Aorta (tissue), 5 donors: ENCODE measurements at places on chromosomes 6 and 20. TPM values are rescaled to one million over a fixed set of nuclear protein-coding genes. Genes with fewer than 3 reads are reported as not detected.

Gene CCN2
- total RNA-seq = 588 TPM

Gene CAP2
- total RNA-seq = 28.4 TPM

GRCh38 chr20:49948809-49949507 is 12.8 kb downstream of the RNF114 start:
- peaks cover 3% of the 10 kb centered on the region for H3K36me3 ChIP-seq
- H3K27ac ChIP-seq = no peak overlapping the region
- no peaks in the 10 kb centered on the region for H3K4me1 ChIP-seq

Gene OTOR
- total RNA-seq = not detected

Gene SLC22A16
- 0.69 TPM for total RNA-seq

GRCh38 chr6:143146186-143146851 is 85.6 kb downstream of the AIG1 start:
- H3K36me3 ChIP-seq = no peaks in the 10 kb centered on the region
- H3K27me3 ChIP-seq = no peaks in the 10 kb centered on the region
- no peak overlapping the region for H3K4me3 ChIP-seq
- H3K27ac ChIP-seq = no peak overlapping the region
- DNase-seq = no peak
- no peaks in the 10 kb centered on the region for H3K4me1 ChIP-seq

DNA sequence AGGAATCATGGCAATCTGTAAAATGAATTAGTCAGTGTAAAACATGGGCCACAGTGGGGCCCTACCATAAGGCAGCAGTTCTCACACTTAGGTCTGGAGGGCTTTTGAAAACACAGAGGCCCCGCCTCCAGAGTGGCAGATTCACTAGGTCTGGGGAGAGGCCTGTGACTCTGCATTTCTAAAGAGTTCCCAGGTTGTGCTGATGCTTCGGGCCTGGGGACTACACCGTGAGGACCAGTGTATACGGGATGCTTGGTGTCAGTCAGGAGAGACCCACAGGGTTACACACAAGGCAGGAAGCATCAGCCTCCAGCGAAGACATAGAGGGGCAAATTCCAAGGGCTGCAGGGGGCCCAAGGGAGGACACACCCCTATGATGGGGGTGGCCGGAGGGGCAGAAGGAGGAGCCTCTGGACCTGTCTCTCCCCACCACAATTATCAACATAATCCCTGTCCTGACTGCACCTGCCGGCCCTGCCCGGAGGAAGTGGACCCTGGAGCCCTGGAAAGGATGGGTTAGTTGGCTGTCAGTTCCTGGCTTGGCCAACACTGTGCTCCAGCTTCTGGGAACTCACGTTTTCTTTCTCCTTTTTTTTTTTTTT is 46.7 kb downstream of the FGD2 start:
- no peak for DNase-seq
- no peaks in the 10 kb centered on the region for H3K36me3 ChIP-seq
- no peaks in the 10 kb centered on the region for H3K27me3 ChIP-seq

Gene CALHM4
- not detected for total RNA-seq

Gene BRPF3
- total RNA-seq = 32.9 TPM

DNA sequence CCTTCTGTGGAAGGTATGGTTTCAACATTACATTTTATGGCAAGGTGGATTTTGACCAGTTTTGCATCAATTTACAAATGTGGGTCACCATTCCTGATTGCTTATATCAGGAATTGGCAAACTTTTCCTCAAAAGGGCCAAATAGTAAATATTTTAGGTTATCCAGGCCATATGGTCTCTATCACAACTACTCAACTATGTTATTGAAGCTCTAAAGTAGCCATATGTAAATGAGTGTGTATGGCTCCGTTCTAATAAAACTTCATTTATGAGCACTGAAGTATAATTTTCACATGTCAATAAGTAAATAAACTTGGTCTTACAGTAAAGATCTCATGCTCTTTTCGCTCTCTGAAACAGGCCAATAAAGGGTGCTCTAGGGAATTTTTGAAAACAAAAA is 362.7 kb upstream of the SASH1 start:
- DNase-seq = no peak
- no peak overlapping the region for H3K4me3 ChIP-seq
- H3K4me1 ChIP-seq = no peaks in the 10 kb centered on the region
- H3K27me3 ChIP-seq = peaks cover 2% of the 10 kb centered on the region

Gene SIRPD
- total RNA-seq = 0.30 TPM

DNA sequence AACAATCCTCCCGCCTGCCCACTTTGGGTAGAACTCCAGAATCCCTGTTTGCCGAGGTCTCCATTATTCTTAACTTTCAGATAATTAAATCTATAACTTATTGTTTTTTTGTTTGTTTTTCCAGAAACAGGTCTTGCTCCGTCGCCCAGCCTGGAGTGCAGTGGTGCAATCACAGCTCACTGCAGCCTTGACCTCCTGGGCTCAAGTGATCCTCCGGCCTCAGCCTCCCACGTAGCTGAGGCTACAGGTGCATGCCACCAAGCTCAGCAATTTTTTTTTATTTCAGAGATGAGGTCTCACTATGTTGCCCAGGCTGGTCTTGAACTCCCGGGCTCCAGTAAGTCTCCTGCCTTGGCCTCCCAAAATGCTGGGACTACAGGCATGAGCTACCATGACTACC is 28.8 kb downstream of the ZMYND8 start:
- H3K27me3 ChIP-seq = no peaks in the 10 kb centered on the region
- DNase-seq = no peak
- no peak overlapping the region for H3K4me3 ChIP-seq

Gene KCNQ5
- total RNA-seq = 8.1 TPM

DNA sequence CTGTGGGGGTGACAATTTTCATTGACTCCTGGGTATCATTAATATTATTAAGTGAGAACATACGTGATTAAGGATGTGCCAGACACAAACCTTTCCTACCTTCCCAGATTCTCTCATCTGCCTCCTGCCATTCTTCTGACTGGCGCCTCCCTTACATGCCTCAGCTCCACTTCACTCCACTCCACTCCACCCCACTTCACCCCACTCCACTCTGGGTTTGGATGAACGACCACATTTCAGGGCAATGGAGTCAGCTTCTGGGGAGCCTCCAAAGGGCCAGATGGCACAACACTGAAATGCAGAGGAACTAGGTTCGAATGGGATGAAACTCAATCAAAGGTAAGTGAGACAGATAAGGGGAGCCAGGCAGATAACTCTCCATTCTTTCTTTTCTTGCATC is 40.5 kb upstream of the LRRC1 start:
- H3K4me1 ChIP-seq = no peaks in the 10 kb centered on the region
- H3K27me3 ChIP-seq = no peaks in the 10 kb centered on the region
- H3K36me3 ChIP-seq = no peaks in the 10 kb centered on the region

- H3K4me3 ChIP-seq = no peak overlapping the region
- H3K27ac ChIP-seq = no peak overlapping the region
- H3K36me3 ChIP-seq = no peaks in the 10 kb centered on the region
- no peaks in the 10 kb centered on the region for H3K4me1 ChIP-seq
- no peak for DNase-seq
Observed at GRCh38 chr20:32006841-32007786, 3.1 kb upstream of the CCM2L start.

Gene HS3ST5
- not detected for total RNA-seq

- no peak overlapping the region for H3K4me3 ChIP-seq
- no peaks in the 10 kb centered on the region for H3K27me3 ChIP-seq
- no peaks in the 10 kb centered on the region for H3K36me3 ChIP-seq
- no peak overlapping the region for H3K27ac ChIP-seq
Observed at GRCh38 chr6:149482545-149483333, 2.1 kb downstream of the ZC3H12D start.

DNA sequence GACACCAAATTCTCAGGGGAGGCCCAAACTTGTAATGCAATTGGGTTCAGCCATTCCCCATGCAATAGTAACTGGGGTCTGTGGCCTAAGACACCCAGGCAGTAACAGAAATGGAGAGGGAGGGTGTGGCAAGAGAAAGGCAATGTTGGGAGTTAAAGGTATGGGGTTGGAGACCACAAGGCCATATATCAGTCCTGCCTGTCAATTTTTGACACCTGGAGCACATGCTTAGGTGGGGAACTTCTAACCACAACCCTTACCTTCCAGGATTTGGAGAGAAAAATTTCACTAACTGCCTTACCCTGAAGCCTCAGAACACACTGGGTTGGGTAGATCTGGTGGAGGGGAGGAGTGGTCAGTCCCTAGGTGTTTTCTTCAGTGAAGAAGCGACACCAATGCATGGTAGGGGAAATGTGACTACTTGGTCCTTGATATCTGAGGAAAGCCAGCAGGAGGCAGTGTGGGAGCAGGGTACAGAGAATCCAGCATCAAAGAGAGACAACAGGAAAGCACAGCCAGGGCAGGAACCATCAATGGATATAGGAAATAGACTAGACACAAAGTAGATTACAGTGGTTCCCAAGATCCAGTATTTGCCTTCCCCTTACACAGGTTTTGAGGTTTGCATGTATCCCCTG is 6.8 kb upstream of the USP49 start:
- H3K27ac ChIP-seq = no peak overlapping the region
- peaks cover 11% of the 10 kb centered on the region for H3K36me3 ChIP-seq
- H3K27me3 ChIP-seq = no peaks in the 10 kb centered on the region
- no peak overlapping the region for H3K4me3 ChIP-seq
- no peaks in the 10 kb centered on the region for H3K4me1 ChIP-seq
- no peak for DNase-seq

GRCh38 chr20:53901064-53901463 is 169.3 kb downstream of the BCAS1 start:
- no peaks in the 10 kb centered on the region for H3K36me3 ChIP-seq
- H3K27me3 ChIP-seq = no peaks in the 10 kb centered on the region

DNA sequence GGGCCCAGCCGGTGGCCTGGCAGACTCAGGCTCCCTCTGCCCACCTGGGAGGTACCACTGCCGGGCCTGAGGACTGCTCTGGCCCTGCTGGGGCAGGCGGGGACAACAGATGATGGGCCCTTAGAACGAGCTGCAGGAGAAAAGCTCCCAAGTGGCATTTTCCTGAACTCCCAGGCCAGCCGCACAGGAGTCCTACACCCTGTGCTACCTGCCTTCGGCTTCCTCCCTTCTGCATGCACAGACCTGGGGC is 41.3 kb downstream of the DSTN start:
- H3K4me3 ChIP-seq = no peak overlapping the region
- no peak for DNase-seq
- peaks cover 2% of the 10 kb centered on the region for H3K36me3 ChIP-seq

- no peaks in the 10 kb centered on the region for H3K36me3 ChIP-seq
- no peak overlapping the region for H3K4me3 ChIP-seq
- H3K27me3 ChIP-seq = no peaks in the 10 kb centered on the region
- no peak overlapping the region for H3K27ac ChIP-seq
- no peaks in the 10 kb centered on the region for H3K4me1 ChIP-seq
- no peak for DNase-seq
Observed at GRCh38 chr6:4157506-4157905, 22.1 kb upstream of the ECI2 start.

DNA sequence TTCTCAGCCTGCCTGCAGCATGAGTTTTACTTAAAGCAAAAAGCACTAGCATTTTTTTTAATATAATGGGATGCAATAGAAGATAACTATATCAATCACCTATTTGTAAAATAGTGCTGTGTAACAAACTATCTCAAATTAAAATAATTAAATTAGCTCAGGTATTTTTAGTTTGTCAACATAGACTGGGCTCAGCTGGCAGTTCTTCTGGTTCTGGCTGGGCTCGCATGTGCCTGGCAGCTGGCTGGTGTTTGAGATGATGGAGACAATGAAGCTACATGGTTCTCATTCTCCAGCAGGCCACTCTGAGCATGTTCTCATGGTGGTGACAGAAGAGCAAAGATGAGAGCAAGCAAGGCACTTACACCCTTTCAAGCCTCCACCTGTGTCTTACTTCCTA is 181.0 kb downstream of the PLCB1 start:
- no peak overlapping the region for H3K27ac ChIP-seq
- H3K36me3 ChIP-seq = no peaks in the 10 kb centered on the region
- H3K4me3 ChIP-seq = no peak overlapping the region
- DNase-seq = no peak

GRCh38 chr6:10411971-10412460 is 2.9 kb downstream of the TFAP2A start:
- H3K27ac ChIP-seq = no peak overlapping the region
- no peak for DNase-seq
- no peaks in the 10 kb centered on the region for H3K36me3 ChIP-seq
- H3K4me3 ChIP-seq = peak overlapping the region; percentile 84
- H3K27me3 ChIP-seq = no peaks in the 10 kb centered on the region

Gene BEND6
- 3.1 TPM for total RNA-seq

Gene WFDC5
- not detected for total RNA-seq

DNA sequence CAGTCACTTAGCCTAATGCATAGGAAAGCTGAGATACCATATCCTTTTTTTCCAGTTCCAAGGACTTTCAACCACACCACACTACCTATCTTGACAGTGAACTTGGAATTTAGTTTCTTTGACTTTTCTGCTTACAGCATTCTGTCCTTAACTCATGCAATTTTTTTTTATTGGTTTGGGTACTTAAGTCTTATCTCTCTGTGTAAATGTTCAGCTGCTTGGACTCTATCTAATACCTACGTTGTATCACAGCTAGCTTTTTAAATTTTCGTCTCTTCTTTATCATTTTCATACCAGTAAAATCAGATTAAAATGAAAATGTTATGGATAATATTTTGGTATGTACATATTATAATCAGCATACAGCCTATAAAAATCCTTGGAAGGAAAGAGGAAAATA is 106.9 kb upstream of the ADGRF1 start:
- no peaks in the 10 kb centered on the region for H3K4me1 ChIP-seq
- no peak for DNase-seq
- no peaks in the 10 kb centered on the region for H3K36me3 ChIP-seq
- H3K27ac ChIP-seq = no peak overlapping the region
- H3K27me3 ChIP-seq = no peaks in the 10 kb centered on the region

GRCh38 chr20:1390581-1391403 is 2.1 kb downstream of the FKBP1A start:
- H3K36me3 ChIP-seq = no peaks in the 10 kb centered on the region
- no peak for DNase-seq
- H3K4me1 ChIP-seq = peaks cover 3% of the 10 kb centered on the region
- H3K4me3 ChIP-seq = no peak overlapping the region
- H3K27ac ChIP-seq = no peak overlapping the region
- no peaks in the 10 kb centered on the region for H3K27me3 ChIP-seq

GRCh38 chr20:41463567-41463966 is 96.9 kb upstream of the EMILIN3 start:
- no peaks in the 10 kb centered on the region for H3K4me1 ChIP-seq
- no peak overlapping the region for H3K4me3 ChIP-seq
- H3K27me3 ChIP-seq = no peaks in the 10 kb centered on the region
- no peaks in the 10 kb centered on the region for H3K36me3 ChIP-seq
- H3K27ac ChIP-seq = no peak overlapping the region

Gene DHX16
- 25.2 TPM for total RNA-seq

Gene POPDC3
- not detected for total RNA-seq

- no peak for DNase-seq
- H3K36me3 ChIP-seq = no peaks in the 10 kb centered on the region
- no peak overlapping the region for H3K27ac ChIP-seq
- no peaks in the 10 kb centered on the region for H3K4me1 ChIP-seq
- no peak overlapping the region for H3K4me3 ChIP-seq
- H3K27me3 ChIP-seq = no peaks in the 10 kb centered on the region
Observed at GRCh38 chr6:54291146-54291545, 17.1 kb upstream of the TINAG start.

Gene METTL24
- total RNA-seq = 14.3 TPM

Gene TFAP2A
- total RNA-seq = 0.63 TPM
